ENCODE measurements at places on chromosomes 16 and 17.
A peak's percentile ranks its signal among the peaks of the same experiment; 100 is the strongest.

DNA sequence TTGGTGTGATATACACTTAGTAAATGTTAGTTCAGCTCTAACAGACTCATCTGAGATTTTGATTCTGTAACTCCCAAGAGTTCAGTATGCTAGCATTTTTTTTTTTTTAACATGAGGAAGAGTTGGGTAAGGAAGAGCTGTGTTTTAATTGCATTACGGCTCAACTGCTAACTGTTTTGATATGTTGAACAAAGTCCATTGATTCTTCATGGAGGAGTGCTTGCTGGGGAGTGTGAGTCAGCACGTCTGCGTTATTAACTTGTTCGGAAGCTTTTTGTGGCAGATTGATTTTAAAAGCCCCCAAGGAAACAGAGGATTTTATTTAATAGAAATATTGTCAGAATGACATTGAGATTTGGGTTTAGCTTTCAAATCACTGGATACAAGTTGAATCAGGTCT is 45.8 kb downstream of the PITPNC1 start:
- DNase-seq = no peak

GRCh38 chr16:50304467-50305440 is 38.4 kb downstream of the ADCY7 start:
- no peak for DNase-seq

DNA sequence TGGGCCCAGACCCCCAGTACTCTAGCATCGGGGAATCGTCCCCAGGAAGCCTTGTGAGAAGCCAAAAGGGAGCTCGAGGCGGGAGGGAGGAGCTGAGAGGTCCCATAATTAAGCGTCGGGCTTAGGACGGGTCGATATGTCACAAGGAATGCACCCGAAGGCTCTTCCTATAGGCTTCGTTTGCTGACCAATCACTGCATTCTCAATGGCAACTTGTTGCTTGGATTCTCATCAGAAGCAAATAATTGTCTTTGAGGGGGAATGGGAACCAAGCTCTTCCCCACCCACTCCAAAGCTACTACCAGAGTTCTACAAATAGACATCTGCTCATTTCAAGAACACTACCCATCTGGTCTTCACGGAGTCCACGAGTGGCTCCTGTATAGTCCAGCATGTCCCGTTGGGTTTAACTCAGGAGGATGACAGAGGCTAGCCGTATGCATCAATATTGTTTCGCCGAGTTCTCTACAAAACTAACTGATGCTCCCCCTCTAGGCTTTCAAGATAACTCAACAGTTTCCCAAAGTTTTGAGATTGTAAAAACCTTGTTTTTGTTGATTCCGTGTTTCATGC is 628 bp upstream of the BLMH start:
- peak; percentile 78 for DNase-seq

- no peak for DNase-seq
Measured at GRCh38 chr17:75269844-75270217, 1.2 kb downstream of the MIF4GD start.

- DNase-seq = peak; percentile 83
Measured at GRCh38 chr17:5587438-5588032, 3.2 kb upstream of the NLRP1 start.
